ENCODE measurements at places on chromosomes 13 and 19. TPM values are rescaled to one million over a fixed set of nuclear protein-coding genes. Genes with fewer than 3 reads are reported as not detected.

The RNF113B gene
- not detected for total RNA-seq

The ZNF99 gene
- not detected for total RNA-seq

The PSG3 gene
- not detected for total RNA-seq

The SYNGR4 gene
- 0.49 TPM for total RNA-seq

The SLC17A7 gene
- 1.8 TPM for total RNA-seq

The SELENOV gene
- total RNA-seq, result not detected

The BCAM gene
- 78.7 TPM for total RNA-seq

DNA sequence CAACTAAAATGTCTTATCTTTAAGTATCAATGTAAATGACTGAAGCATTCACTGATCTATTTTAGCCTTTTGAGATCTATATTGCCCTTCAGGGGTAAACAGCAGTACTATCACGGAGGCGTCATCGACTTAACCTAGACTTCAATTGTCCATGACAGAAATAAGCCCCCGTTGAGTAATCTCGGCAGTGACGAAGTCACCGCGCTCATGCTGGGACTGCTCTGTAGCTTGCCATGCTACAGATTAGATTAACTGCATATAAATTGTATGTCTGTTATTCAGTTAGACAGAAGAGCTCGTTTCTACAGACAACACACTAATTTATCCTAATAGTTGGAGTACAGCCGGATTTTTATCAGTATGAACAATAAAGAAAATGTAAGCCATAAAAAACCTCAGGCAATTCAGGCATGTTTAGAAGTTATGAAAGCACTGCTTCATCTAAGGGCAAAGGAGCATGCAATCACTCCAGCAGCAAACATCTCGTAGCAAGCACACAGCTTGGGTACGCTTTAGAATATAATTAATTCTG is 56.6 kb downstream of the TUBGCP3 start:
- peaks cover 2% of the 10 kb centered on the region for H3K36me3 ChIP-seq
- no peaks in the 10 kb centered on the region for H3K27me3 ChIP-seq

DNA sequence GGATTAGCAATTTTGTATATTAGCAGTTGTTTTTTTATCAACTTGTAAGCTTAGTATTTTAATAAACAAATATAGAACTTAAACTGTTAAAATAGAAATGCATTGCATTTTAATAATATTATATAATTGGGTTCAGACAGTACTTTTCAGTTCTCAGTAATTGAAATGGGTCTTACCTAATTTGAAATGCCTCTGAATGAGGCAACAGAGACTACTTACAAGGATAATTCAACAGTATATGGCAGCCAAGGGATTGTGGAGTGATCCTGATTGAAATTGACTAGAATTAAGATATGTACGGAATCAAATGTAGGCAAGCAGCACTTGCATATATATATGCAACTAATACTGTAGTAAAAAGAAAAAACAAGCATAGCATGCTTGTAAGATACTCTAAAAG is 1503.9 kb upstream of the MIR17HG start:
- no peaks in the 10 kb centered on the region for H3K27me3 ChIP-seq
- H3K36me3 ChIP-seq, result no peaks in the 10 kb centered on the region
- no peak overlapping the region for H3K4me3 ChIP-seq
- H3K4me1 ChIP-seq, result no peaks in the 10 kb centered on the region
- H3K27ac ChIP-seq, result no peak overlapping the region

GRCh38 chr13:110397436-110398115 is 90.5 kb downstream of the COL4A2 start:
- no peaks in the 10 kb centered on the region for H3K36me3 ChIP-seq
- H3K27me3 ChIP-seq, result no peaks in the 10 kb centered on the region
- no peak for DNase-seq
- no peaks in the 10 kb centered on the region for H3K4me1 ChIP-seq
- no peak overlapping the region for H3K27ac ChIP-seq

- H3K27ac ChIP-seq, result no peak overlapping the region
- H3K4me1 ChIP-seq, result peaks cover 7% of the 10 kb centered on the region
- H3K36me3 ChIP-seq, result no peaks in the 10 kb centered on the region
- peak; percentile 59 for DNase-seq
These were observed 7.4 kb downstream of the RABAC1 start for GRCh38 chr19:41951686-41952172.

DNA sequence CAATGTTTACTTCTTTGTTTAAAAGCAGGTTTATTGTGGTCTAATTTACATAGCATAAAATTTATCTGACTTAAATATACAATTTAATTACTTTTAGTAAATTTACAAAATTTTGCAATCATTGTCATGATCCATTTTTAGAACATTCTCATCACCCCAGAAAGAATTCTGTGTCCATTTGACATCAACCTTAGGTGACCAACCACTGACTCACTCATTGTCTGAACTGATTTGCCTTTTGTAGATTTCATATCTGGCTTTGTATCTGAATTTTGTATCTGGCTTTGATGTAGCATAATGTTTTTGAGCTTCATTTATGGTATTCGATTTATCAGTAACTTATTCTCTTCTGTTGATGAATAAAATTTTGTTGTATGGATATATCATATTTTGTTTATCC is 40.4 kb downstream of the EDNRB start:
- H3K4me3 ChIP-seq, result no peak overlapping the region
- no peak for DNase-seq
- H3K27ac ChIP-seq, result no peak overlapping the region
- H3K36me3 ChIP-seq, result no peaks in the 10 kb centered on the region
- no peaks in the 10 kb centered on the region for H3K4me1 ChIP-seq
- no peaks in the 10 kb centered on the region for H3K27me3 ChIP-seq

DNA sequence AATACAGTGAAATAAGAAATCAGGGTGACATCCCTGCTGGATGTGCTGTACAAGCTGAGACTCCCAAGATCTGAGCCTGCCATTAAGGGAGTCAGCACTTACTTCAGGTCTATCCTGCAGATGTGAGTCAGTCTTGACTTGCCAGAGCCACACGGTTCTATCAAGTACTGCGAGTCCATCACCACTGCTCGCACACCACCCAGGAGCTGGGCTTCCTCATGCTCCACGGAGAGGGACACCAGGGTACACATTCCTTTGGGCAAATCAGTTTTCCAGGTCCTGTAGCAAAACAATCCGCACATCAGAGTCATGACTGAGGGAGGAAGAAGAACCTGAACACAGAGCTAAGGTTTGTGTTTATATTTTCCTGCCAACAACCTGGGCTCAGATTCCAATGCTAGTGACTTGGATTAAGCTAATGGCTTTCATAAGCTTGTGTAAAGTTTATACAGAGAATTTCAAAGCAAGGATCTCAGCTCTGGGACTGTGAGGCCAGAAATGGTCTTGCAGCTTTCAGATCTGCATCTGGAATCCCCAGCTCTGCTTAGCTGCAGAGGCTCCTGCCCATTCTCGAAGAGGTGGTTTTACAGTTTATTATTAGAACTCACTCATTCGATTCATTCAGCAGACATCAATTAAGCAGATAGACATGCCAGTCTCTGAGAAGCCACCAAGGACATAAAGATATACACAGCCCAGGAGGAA is 90.6 kb downstream of the KL start:
- no peaks in the 10 kb centered on the region for H3K36me3 ChIP-seq
- no peak overlapping the region for H3K4me3 ChIP-seq
- H3K27ac ChIP-seq, result no peak overlapping the region
- no peaks in the 10 kb centered on the region for H3K27me3 ChIP-seq
- DNase-seq, result no peak

GRCh38 chr13:85974608-85975366 is 175.6 kb upstream of the SLITRK6 start:
- no peaks in the 10 kb centered on the region for H3K4me1 ChIP-seq
- no peak overlapping the region for H3K4me3 ChIP-seq
- no peak overlapping the region for H3K27ac ChIP-seq
- no peaks in the 10 kb centered on the region for H3K27me3 ChIP-seq
- H3K36me3 ChIP-seq, result no peaks in the 10 kb centered on the region

DNA sequence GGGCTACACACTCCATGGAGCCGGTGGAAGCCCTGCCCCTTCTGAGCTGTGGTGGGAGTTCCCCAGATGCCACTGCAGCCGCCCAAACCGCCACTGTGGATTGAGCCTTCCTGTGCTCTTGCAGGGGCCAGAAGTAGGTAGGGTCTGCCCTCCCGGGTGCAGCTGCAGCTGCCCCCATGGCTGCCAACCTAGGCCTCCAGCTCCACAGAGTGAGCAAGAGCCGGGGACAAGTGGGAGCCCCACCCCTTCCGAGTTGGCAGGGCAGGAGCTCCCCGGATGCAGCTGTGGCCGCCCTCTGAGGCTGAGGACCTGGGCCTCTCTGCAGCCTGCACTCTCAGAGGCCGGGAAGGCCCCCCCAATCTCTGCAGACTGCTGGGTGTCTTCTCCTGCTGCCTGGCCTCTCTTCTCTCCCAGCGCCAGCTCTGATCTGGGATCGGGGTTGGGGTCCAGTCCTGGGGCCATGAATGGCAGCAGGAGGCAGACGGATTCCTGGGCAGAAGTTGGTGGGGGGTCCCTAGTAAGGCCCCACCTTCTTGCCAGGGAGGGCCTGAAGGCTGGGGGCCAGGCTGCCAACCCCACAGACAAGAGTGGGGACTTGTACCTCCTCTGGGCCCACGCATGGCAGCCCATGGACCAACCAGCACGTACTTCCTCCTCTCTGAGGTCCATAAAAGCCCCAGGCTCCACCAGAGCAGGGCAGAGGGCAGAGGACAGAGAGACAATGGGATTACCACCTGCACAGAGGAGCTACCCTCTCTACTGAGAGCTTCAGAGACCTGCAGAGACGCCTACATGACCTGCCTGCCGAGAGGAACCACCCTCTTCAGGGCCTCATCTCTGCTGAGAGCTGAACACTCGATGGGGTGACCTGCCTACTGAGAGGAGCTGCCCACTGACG is 28.9 kb downstream of the AP2S1 start:
- DNase-seq, result no peak
- no peak overlapping the region for H3K4me3 ChIP-seq
- H3K27ac ChIP-seq, result no peak overlapping the region

- H3K27me3 ChIP-seq, result no peaks in the 10 kb centered on the region
- no peak for DNase-seq
- H3K36me3 ChIP-seq, result peaks cover 6% of the 10 kb centered on the region
- no peak overlapping the region for H3K27ac ChIP-seq
These were observed 14.5 kb upstream of the CHAMP1 start for GRCh38 chr13:114299604-114300305.

DNA sequence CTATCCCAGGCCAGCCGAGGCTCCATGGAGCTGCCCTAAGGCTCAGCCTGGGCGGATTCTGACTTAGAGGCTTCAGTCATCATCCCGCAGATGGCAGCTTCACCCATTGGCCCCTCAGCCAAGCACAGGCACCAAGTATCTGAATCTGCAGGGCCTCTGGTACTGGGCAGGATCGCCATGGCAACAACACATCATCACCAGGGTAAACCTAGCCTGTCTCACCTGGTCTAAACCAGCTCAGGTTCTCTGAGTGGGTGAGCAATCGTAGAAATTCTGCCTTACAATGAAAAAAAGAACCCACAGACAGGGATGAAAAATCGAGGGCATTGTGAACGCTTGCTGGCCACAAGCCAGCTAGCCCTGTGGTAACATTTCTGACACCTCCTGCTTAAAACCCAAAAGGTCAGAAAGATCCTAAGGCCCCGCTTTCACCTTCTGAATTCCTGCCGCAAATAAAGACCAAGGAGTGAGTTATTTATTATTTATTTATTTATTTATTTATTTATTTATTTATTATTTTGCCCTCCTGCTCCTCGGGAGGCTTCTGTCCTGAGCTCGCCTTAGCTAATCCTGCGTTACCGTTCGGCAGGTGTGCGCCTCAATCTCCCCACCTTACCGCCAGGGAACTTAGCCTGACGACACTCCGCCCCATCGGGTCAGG is 12.0 kb upstream of the CEACAM21 start:
- 0 out of 2 replicates have a peak, but pooled peaks cover 2% of the 10 kb centered on the region for H3K4me1 ChIP-seq
- H3K27ac ChIP-seq, result no peak overlapping the region
- H3K27me3 ChIP-seq, result peaks cover 44% of the 10 kb centered on the region
- no peaks in the 10 kb centered on the region for H3K36me3 ChIP-seq
- H3K4me3 ChIP-seq, result no peak overlapping the region
- DNase-seq, result no peak

DNA sequence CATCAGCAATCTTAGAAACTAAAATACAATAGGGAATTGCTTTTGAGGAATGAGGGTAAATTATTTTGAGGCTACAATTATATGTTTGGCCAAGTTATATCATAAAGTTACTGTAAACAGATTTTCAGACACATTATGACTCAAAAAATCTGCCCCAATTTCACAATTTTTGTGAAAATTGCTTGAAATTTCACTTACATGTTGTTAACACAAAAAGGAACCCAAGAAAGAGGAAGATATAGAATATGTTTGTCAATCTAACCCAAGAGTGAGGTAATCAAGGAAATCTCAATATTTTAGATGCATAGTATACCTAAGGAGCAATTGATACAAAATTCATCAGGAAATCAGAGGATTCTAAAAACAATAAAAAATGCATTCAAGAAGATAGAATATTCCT is 73.9 kb upstream of the FNDC3A start:
- no peak for DNase-seq
- no peaks in the 10 kb centered on the region for H3K27me3 ChIP-seq
- no peak overlapping the region for H3K27ac ChIP-seq
- H3K36me3 ChIP-seq, result no peaks in the 10 kb centered on the region
- H3K4me3 ChIP-seq, result no peak overlapping the region

DNA sequence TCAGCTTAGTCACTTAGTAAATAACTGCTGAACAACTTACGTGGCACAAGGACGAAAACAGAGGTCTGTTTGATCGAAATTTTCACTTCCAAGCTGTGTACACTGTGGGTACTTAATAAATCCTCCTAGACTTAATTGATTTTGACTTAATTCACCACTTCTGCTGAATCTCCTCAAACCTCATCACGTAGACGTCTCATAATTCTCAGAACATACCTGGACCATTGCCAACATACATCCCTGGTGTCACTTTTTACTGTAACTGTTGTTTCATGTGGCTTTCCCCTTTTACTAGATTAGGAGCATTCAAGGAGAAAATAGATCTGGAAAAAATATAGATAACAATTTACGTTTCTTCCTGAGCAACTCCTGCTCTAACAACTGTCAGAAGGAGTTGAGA is 105.0 kb downstream of the MBNL2 start:
- peak overlapping the region; percentile 54 for H3K27ac ChIP-seq
- no peak overlapping the region for H3K4me3 ChIP-seq
- peaks cover 27% of the 10 kb centered on the region for H3K4me1 ChIP-seq
- no peaks in the 10 kb centered on the region for H3K36me3 ChIP-seq
- DNase-seq, result no peak

GRCh38 chr13:56906909-56907308 is 233.8 kb upstream of the PRR20A start:
- H3K27me3 ChIP-seq, result no peaks in the 10 kb centered on the region
- H3K27ac ChIP-seq, result no peak overlapping the region
- no peak for DNase-seq
- no peaks in the 10 kb centered on the region for H3K4me1 ChIP-seq

- peak overlapping the region; percentile 69 for H3K27ac ChIP-seq
- peaks cover 51% of the 10 kb centered on the region for H3K4me1 ChIP-seq
- peaks cover 2% of the 10 kb centered on the region for H3K36me3 ChIP-seq
- peak; percentile 80 for DNase-seq
- no peaks in the 10 kb centered on the region for H3K27me3 ChIP-seq
These were observed 6.6 kb downstream of the EML2 start for GRCh38 chr19:45632468-45633196.

DNA sequence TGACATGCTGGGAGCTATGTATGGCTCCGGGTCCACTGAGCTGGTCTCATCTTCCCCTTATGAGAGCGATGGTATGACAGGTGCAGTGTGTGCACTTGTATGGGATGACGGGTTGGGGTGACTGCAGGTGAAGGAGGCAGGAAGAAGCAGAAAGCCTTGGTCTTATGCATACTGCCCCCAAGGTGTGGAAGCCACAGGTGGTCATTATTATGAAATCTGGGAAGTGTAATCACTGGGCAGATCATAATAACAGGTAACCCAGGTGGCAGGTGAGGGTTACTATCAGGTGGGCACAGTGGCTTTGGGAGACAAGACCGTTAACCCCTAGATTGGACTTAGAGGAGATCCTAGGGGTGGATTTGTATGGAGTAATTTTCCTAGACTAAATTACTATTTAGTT is 118.0 kb downstream of the RFC3 start:
- no peak for DNase-seq
- H3K27me3 ChIP-seq, result no peaks in the 10 kb centered on the region
- H3K27ac ChIP-seq, result no peak overlapping the region

All from HCT116 (cell line).